ENCODE measurements at places on chromosomes 2 and 18. TPM values are rescaled to one million over a fixed set of nuclear protein-coding genes. Genes with fewer than 3 reads are reported as not detected.

- DNase-seq = no peak
Measured at GRCh38 chr2:20451761-20452499, 5.1 kb downstream of the RHOB start.

GRCh38 chr2:42922790-42923579 is 130.6 kb upstream of the HAAO start:
- no peak for DNase-seq

GRCh38 chr2:206693399-206694137 is 24.6 kb downstream of the DYTN start:
- DNase-seq = no peak

- DNase-seq = no peak
Measured at GRCh38 chr2:186884587-186884986, 35.6 kb upstream of the ZSWIM2 start.

GRCh38 chr18:54918060-54918459 is 41.2 kb downstream of the CCDC68 start:
- no peak for DNase-seq

GRCh38 chr2:12052796-12053195 is 306.4 kb downstream of the LPIN1 start:
- DNase-seq = no peak

GRCh38 chr2:112006076-112006410 is 49.0 kb upstream of the TMEM87B start:
- no peak for DNase-seq

GRCh38 chr2:71456617-71457016 is 3.3 kb downstream of the DYSF start:
- no peak for DNase-seq

DNA sequence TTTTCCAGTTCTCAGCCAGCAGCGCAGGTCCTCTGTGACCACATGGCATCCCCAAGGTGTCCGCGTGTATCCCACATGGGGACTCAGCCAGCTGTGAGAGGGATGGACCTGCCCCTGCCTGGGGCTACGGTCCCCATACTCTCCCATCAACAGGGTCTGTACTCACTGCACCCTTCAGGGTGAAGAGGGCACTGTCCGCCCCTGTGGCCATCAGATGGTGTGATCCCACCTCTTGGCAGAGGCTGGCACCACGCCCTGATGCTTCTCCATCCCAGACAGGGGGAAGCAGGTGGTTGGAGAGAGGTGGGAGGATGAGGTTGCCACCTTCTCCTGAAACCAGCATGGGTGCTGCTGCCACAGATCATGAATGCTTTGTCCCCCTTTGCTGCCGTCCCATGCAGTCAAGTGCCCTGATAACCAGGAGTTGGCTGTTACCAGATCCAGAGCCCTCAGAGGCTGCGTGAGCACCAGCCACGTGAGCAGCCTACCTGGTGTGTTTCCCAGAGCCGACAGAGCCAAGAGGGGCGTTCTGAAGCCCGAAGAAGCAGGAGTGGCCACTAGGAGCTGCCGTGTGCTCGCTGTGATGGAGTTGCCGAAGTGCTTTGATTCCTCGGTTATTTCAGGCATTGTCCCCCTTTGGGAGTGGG is 93.9 kb downstream of the SH3RF3 start:
- DNase-seq = no peak

DNA sequence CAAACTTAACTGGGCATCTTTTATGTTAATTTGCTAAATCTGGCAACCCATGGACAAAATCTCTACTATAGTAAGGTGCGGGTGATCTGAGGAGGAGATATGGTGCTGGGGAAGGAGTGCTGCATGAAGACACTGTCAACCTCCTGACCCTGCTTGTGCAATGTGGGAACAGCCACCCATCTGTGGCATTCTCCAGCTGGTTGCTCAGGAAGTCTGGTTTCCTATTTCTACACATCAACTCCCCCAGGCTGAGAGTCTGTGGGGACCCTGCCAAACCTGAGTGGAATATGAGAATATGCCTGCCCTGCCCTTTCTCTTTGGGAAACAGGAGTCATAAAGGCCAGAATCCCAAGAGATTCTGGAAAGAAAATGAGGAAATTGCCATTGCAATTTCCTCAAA is 60.1 kb upstream of the PAX3 start:
- peak; percentile 37 for DNase-seq

GRCh38 chr18:46031741-46032140 is 40.3 kb downstream of the PSTPIP2 start:
- DNase-seq = no peak

- DNase-seq = no peak
Measured at GRCh38 chr2:239666053-239666854, 265.4 kb upstream of the HDAC4 start.

DNA sequence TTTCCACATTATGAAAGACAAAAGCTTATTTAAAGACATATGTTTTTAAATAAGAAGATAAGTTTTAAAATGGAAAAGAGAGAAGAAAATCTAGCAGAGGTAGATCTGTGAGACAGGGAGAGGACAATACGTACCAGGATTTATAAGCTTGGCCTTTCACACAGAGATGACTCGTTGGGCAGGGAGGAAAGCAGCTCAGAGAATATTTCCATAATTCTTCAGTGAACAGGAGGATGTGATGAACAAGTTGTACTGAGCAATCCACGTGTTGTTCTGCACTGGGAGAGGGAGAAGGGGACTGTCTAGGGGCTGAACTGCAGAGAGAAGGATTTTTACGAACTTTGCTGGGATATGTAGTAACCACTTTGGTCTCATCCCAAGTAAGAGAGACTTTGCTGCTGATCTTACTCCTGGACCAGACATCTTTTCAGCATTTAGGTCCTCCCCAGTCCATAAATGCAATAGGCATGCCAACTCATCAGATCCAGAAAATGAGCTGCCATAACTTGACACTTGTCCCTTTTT is 162.5 kb upstream of the SETBP1 start:
- DNase-seq = no peak

- no peak for DNase-seq
Measured at GRCh38 chr18:8895341-8895740, 190.0 kb downstream of the MTCL1 start.

- DNase-seq = no peak
Measured at GRCh38 chr2:210000464-210001324, 1.7 kb upstream of the RPE start.

- peak; percentile 4 for DNase-seq
Measured at GRCh38 chr2:231922311-231923009, 3.7 kb downstream of the NPPC start.

DNA sequence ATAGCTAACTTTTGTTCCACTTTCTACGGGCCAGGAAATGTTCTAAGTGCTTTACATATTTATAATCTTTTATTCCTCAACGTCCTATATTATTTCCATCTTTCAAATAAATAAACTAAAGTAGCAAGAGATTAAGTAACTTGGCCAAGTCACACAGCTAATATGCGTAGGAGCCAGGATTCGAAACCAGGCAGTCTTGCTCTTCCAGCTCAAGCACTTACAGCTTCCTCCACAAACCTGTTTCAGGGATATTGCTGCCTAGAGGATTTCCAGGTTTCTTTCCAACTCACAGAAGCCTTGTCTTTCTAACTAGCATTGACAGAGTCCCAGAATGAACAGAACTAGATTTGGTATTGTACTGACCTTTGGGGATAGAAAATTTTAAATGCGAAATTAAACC is 102.5 kb downstream of the FIGN start:
- DNase-seq = no peak

- DNase-seq = no peak
Measured at GRCh38 chr2:21891191-21891590, 767.4 kb downstream of the TDRD15 start.

- DNase-seq = no peak
Measured at GRCh38 chr2:218516614-218517013, 51.5 kb downstream of the USP37 start.

DNA sequence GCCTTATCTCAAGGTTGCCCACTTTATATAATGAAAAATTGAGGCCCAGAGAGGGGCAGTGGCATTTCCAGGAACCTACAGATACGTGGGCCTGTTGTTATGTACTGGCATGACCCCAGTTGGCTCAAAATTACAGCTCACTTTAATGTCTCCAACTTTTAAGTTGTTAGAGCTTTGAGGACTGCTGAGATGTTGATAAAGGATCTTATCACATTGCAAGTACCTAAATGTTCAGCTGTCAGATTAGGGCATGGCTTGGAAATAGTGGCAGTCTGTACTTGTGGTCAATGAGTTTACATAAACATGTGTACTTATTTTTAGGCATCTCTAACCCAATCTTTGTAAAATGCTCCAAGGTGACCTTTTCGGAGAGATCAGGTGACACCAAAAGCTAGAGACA is 14.6 kb downstream of the SLC4A5 start:
- no peak for DNase-seq

- DNase-seq = no peak
Measured at GRCh38 chr2:13819896-13820295, 812.6 kb upstream of the LRATD1 start.

Gene POTEJ
- total RNA-seq = not detected

Gene OSBPL6
- total RNA-seq = 6.4 TPM

Gene HRH4
- 0.33 TPM for total RNA-seq

Gene EFR3B
- total RNA-seq = 8.7 TPM

Gene CFAP65
- total RNA-seq = not detected

Gene ALPP
- not detected for total RNA-seq

Gene IL1A
- total RNA-seq = not detected

Gene RBKS
- 2.7 TPM for total RNA-seq

Gene ZNF396
- 0.71 TPM for total RNA-seq

Gene VIT
- 8.5 TPM for total RNA-seq

Gene SEC11C
- total RNA-seq = 24.4 TPM

Gene RESP18
- total RNA-seq = not detected

Gene ING5
- 20.0 TPM for total RNA-seq

Gene SOWAHC
- total RNA-seq = 2.3 TPM

Gene PTMA
- total RNA-seq = 209 TPM

Gene MFSD2B
- 0.16 TPM for total RNA-seq
